Stimulated activated CD4-positive, alpha-beta T cell treated with anti-CD3 and anti-CD28 coated beads, Interleukin-15, amount 100 ng/mL, for 24 hours (primary cell): ENCODE measurements at places on chromosomes 12 and 14.

DNA sequence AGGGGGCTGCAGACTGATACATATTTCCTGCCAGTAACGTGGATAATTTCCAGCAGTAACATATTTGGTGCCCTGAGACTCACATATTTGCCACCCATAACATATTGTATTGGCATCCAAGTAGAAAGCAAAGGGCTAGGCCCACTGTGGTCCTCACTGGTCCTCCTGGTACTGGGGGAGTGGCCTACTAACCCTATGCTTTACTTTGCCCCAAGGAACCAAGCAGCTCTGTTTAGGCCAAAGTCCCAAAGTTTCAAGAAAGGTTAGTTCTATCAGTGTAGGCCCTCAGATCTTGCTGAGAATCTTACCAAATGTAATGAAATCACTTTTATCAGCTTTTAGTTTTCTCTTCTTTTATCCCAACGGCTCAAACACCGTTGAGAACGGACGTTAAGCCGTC, 35.4 kb upstream of the NAP1L1 start:
- DNase-seq: no peak

DNA sequence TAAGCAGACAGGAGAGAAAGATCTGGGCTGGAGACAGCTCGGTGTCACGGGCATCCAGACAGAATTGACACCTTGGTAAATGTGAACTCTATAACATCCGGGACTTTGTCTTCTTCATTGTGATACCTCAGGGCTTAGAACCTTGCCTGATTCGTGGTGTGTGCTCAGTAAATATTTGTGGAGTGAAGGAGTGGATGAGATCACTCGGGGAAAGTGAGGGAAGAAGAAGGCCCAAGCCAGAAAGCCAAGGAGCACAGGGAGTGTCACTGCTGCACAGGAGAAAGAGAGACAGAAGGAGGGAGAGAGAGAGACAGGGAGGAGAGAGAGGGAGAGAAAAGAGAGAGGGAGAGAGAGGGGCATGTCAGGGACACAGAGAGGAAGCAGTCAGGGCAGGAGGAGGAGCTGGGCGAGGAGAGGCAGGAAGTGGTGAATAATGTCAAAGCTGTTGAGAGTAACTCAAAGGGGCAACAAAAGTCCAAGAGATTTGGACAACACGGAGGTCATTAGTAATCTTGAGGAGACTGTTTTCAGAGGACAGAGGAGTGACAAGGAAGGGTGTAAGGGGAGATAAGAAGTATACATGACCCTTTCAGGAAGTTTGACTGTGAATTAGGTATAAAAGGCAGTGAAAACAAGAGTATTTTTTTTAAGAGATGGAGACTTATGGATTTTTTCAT, 141.6 kb upstream of the MAX start:
- peak; percentile 28 for DNase-seq

DNA sequence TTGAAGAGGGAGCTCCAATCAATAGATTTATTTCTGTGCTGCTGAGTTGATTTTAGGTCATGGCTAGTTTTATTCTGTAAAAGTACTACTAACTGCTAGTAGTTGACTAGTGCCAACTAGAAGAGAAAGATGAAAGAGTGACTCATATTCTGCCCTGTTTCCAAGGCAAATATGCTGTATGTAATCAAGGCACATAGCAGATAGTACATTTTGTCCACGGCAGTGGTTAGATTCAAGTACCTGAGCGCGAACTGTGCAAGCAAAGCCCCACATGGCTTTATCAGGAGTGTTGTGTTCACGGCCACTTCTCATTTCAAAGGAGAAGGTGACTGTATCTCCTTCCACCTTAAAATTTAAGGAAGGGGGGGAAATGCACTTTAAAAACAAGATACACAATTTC, 126.8 kb downstream of the TRAFD1 start:
- no peak for DNase-seq

DNA sequence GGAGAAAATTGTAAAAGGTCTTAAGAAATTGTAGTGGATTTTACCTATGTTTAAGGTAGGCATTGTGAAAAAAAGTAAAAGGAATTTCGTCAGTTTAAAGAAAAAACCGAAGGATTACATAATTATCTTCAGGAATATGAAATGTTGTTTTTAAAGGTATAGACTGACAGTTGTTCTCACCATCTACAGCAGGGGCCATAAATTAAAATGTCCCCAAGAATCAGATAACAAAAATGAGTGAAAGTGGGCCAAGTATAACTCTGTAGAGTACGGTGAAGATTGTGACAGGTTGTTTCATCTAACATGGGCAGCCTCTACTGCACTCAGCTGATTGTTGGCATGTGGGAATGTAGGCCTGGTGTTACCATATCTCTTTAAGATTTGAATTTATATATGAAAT, 38.3 kb downstream of the YLPM1 start:
- DNase-seq: no peak

GRCh38 chr12:100565987-100566545, 7.4 kb upstream of the GAS2L3 start:
- no peak for DNase-seq

DNA sequence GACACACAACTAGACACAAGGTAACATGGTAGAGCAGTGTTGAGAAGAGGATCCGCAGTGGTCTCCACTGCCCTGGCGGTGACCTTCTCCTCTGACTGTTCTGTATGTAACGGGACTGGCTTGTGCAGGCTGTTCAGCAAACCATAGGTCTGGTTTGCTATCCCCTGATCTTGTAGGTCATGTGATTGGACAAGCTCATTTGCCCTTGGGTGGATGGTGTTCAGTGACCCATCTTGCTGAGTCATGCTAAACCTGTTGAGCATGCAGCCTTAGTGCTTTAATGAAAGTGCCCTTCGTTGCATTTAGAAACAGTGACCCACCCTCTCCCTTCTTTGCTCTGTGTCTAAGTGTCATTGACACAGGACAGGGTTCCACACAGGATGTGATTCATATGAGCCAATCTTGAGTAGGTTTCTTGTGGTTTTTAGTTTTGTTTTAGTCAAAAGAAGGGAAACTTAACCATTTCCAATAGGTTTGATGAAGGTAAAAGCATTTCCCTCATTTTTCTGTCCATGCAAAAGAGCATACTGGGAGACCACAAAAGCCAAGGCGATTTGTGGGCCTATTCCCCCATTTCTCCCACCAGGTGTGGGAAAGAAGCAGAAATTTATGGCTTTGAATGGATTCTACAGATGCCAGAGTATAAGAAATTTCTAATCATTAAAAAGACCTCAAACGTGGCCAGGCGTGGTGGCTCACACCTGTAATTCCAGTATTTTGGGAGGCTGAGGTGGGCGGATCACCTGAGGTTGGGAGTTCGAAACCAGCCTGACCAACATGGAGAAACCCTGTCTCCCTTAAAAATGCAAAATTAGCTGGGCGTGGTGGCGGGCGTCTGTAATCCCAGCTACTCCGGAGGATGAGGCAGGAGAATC, 32.6 kb upstream of the HIF1A start:
- DNase-seq: peak; percentile 64

GRCh38 chr12:6688543-6688998, 604 bp downstream of the ZNF384 start:
- DNase-seq: peak; percentile 52

- DNase-seq: no peak
Observed at GRCh38 chr12:63917864-63918799, 73.6 kb downstream of the SRGAP1 start.

GRCh38 chr12:110200124-110200417, 75.9 kb downstream of the IFT81 start:
- DNase-seq: no peak

DNA sequence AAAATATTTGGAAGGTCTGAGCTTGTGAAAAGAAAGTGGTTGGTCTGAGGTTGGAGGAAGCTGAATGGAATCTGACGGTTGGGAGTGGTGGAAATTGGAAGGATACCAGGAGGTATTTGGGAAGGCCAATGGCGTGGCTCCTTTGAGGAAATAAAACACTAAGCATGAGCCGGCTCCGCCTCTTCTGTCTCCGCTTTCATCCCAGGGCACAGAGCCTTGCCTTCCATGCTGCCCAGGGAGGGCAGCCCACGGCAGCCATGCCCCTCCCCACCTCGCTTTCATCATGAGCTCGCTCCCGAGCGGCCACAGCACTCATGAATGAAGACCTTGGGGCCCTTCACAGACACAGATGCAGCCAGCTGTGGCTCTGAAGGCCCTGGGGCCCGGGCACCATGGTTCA, 36.2 kb downstream of the HSP90AA1 start:
- DNase-seq: no peak

GRCh38 chr12:123488539-123489230, 30.7 kb downstream of the SNRNP35 start:
- DNase-seq: no peak

GRCh38 chr14:95301527-95302187, 18.1 kb downstream of the CLMN start:
- DNase-seq: no peak

- no peak for DNase-seq
Observed at GRCh38 chr14:65237941-65238340, 135.6 kb upstream of the MAX start.

- DNase-seq: peak; percentile 47
Observed at GRCh38 chr14:60656686-60657455, 7.6 kb upstream of the SIX1 start.

DNA sequence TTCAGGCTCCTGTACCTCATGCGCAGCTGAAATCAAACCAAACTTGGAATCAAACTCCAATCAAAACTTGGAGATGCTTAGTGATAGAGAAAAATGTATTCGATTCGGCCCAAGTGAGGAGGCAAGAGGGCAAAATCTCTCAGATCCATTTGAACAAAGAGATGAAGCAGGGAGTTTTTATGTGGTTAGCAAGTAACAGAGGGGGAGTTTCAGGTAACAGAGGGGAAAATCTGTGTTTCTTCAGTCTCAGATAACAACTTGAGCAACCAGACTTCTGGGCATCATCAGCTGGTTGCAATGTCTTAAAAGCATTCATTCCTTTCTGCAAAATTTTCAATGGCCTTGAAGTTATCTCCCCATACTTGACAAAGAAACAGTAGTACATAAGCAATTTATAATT, 245.1 kb upstream of the AVPR1A start:
- no peak for DNase-seq

- peak; percentile 86 for DNase-seq
Observed at GRCh38 chr14:106556665-106557289, 1030.4 kb downstream of the TMEM121 start.

DNA sequence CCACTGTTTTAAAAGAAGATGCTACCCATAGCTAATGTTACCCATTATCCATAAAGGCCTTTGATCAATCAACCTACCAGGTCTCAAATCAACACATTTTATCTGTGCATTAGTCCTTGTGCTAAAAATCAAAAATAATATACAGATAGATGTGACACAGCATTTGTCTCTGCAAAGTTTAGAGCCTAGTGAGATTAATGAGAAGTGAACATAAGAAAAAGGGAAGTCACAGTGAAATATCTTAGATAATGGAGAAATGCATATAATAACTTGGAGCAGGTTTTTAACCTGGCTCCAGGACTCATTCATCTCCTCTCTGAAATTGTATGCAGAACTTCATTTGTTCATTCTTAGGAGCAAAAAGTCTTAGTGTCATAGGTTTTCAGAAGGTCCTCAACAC, 7.2 kb downstream of the PDE3A start:
- no peak for DNase-seq

DNA sequence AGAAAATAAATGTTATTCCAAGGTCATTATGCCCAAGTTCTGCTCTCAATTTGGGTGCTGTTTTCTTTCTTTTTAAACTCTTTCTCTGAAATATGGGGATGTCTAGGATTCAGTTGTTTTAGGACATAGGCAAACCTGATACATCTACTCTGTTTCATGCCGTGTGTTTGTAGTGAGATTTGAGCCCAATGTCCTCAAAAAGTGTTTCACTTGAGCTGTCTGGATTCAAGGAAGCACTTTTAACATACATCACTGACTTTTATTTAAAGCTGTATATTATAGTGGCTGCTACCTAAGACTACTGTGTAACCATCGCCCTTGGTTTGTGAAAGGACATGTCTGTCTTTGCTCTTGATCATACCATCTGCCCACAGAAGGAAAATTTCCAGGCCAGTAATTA, 709.3 kb upstream of the STXBP6 start:
- no peak for DNase-seq

DNA sequence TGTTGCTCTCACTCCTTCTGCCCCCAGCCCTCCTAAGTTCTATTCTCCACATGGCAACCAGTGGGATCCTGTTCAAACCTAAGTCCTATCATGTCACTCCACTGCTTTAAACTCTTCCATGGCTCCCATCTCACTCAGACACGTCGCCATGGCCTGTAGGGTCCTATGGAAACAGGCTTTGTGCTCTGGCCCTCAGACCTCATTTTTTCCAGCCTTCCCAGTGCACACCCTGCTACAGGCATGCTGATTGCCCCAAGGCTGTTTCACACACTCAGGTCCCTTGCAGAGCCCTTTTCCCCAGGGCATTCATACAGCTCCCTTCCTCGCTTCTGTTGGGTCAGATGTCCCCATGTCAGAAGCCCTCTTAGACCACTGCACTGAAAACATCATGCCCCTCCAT, 11.2 kb upstream of the MED13L start:
- no peak for DNase-seq

DNA sequence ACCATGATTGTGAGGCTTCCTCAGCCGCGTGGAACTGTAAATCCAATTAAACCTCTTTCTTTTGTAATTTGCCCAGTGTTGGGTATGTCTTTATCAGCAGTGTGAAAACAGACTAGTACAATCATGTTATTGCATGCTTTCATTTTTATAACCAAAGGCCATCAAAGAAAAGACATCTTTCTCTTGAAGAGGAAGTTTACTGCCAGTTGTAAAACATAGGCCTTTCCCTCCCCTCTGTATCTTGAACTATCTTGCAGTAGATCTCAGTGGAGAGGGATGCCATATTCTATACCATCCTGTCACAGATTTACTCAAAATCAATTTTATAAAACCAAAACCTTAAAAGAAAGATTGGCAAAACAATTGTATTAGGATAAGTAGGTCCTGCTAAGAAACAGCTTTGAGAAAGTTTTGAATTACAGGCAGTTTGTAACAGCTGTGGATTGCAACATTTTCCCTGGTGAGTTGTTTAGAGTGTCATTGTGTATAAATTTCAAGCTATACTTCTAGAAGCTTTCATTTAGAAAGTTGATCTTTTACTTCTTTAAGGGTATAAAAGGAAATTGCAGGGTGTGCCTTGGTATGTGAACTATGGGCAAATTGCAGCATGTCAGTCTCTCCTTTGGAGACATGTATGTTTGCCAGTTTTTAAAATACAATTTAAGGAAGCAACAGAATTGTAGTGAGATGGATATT, 128.0 kb downstream of the ATP23 start:
- no peak for DNase-seq

DNA sequence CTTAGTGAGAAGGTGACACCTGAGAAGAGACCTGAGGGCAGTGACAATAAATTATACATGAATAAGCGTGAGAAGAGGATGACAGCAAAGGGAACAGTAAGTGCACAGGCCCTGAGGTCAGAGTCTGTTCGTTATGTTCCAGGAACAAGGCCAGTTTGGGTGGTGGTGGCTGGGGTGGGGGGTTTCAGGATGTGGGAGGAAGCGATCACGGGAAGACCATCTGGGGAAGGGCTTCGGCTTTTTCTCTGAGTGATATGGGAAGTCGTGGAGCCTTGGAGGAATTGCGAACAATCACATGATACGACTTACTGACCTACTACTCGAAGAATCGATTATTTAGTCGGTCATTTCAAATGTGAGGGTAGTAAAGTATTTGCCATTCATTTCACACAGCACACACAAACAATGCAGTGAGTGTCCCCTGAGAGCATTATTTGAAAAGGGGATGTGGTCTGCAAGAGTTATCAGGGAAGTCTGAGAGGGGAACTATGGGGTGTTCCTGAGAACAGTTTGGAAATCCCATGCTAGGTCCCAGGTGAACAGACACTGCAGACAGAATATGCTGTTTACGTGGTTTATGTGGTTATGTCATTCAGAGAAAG, 94.7 kb downstream of the SLC38A1 start:
- no peak for DNase-seq

GRCh38 chr12:102539651-102540553, 59.5 kb upstream of the IGF1 start:
- no peak for DNase-seq

GRCh38 chr12:107163413-107163812, 70.1 kb upstream of the CRY1 start:
- DNase-seq: no peak
